ENCODE measurements at places on chromosomes 16 and 17.

- DNase-seq: no peak
Measured at GRCh38 chr17:18987862-18988545, 16.6 kb downstream of the FAM83G start.

DNA sequence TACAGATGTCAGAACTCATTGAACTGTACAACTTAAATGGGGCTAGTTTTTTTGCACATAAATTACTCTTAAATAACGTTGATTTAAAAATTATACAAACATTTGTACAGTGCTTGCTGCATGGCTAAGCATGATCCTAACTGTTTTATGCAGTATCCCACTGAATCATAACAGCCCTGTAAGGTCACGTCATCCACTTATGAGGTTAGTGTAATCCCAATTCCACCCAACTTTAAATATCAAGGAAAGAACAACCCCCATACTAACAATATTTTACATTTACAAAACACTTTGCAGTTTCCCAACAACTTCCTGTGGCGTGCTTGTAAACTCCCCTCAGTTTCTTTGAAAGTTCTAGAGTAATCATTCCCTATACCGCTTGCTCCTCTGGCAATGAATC lies 190.1 kb upstream of the SALL1 start:
- no peak for DNase-seq

GRCh38 chr17:9205520-9206409 lies 184.5 kb downstream of the NTN1 start:
- no peak for DNase-seq

DNA sequence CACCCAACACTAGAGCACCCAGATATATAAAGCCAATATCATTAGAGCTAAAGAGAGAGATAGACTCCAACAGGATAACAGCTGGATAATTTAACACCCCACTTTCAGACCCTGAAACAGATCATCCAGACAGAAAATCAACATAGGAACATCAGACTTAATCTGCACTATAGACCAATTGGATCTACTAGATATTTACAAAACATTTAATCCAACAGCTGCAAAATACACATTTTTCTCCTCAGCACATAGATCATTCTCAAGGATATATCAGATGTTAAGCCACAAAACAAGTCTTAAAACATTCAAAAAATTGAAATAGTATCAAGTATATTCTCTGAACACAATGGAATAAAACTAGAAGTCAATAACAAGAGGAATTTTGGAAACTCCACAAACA lies 4.1 kb upstream of the CCL13 start:
- DNase-seq: no peak

DNA sequence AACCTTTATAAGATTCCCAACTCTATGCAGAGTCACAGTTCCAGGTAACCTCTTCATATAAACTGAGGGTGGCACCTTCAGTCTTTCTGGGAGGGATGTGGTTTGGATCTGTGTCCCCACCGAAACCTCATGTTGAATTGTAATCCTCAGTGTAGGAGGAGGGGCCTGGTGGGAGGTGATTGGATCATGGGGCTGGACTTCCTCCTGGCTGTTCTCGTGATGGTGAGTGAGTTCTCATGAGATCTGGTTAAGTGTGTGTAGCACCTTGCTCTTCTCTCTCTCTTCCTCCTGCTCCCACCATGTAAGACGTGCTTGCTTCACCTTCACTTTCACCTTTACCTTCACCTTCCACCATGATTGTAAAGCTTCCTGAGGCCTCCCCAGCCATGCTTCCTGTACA lies 30.5 kb downstream of the HS3ST2 start:
- no peak for DNase-seq

DNA sequence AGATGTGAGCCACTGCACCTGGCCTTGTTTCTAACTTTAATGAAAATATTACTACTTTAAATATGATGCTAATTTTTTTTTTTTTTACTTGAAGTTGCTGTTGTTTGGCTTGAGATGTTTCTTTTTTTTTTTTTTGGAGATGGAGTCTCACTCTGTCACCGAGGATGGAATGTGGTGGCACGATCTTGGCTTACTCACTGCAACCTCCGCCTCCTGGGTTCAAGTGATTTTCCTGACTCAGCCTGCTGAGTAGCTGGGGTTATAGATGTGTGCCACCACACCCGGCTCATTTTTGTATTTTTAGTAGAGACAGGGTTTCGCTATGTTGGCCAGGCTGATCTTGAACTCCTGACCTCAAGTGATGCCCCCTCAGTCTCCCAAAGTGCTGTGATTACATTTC lies 23.6 kb downstream of the IGSF6 start:
- DNase-seq: no peak

- peak; percentile 66 for DNase-seq
Measured at GRCh38 chr17:29292992-29293889, 707 bp downstream of the NUFIP2 start.

DNA sequence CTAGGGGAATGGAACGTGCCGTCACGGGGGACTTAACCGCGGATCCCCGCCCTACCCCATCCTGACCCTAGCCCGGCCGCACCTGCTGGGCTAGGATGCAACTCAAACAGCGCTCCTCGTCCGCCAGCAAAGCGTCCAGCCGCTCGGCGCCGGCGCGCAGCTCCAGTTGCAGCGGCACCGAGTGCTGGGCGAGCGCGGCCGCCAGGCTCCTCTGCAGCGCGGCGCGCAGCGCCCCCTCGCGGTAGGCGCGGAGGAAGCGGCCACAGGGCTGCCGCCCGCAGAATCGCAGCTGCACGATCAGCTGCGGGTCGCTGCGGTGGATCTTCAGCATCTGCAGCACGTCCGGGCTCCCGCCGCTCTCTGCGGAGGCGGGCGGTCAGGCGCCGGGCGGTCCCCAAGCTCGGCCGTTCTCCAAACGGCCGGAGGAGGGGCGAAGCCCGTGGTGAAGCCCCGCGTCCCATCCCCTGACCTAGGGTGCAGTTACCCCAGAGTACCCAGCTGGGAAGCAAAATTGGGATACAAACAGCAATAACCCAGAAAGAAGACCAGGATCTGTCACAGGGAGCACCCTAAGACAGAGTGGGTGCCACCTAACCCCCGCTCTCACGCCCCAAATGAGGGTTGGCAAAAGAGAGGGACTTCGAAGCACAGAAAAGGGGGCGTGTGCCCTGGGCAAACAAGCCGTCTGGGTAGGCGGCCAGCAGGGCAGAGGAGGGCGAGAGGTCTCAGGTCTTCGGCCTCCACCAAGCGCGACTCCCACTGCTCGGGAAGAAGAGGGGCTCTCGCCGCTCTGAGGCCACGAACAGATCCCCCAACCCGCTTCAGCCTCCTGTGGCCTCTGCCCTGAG lies 4.2 kb downstream of the TRADD start:
- peak; percentile 80 for DNase-seq

- DNase-seq: no peak
Measured at GRCh38 chr17:65057531-65058090, 1.1 kb upstream of the GNA13 start.

DNA sequence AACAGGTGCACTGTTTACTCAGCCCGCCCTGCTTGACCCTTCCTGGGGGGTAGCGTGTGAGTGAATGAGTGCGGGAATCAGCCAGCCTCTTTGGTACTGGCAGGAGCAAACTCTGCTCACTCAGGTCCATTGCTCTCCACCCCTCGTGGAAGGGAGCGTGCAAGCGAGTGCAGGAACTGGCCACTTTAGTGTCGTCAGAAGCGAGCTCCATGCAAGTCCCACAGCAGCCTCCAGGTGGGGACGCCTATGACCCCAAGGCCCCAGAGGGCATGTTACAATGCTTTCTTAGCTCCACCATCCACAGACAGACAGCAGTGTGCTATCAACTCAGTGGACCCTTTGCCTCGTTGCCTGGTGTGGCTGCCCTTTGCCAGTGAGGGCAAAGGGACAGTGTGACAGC lies 1025.1 kb upstream of the CDH8 start:
- DNase-seq: no peak

- no peak for DNase-seq
Measured at GRCh38 chr16:74743668-74744299, 30.8 kb downstream of the FA2H start.
